Left forelimb (tissue), 1 donor: ENCODE measurements at places on chromosomes 3 and 15.

DNA sequence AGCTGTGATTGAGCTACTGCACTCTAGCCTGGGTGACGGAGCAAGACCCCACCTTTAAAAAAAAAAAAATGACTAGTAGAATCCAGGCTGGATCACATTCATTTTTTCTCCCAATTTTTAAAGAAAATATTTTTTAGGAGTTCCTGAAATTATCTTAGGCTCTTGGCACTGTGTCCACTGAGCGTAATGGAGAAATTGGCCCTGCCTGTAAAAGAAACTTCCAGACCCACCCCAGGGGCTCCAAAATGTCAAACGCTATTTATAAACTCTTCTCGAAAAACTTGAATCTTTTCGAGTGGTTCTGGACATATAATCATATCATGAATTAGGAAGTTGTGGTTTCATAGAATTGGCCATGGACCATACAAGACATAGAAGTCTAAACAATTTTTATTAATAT, 300.2 kb upstream of the RGMA start:
- DNase-seq: no peak

- no peak for DNase-seq
Observed at GRCh38 chr3:14649466-14649865, 2.1 kb upstream of the CCDC174 start.

DNA sequence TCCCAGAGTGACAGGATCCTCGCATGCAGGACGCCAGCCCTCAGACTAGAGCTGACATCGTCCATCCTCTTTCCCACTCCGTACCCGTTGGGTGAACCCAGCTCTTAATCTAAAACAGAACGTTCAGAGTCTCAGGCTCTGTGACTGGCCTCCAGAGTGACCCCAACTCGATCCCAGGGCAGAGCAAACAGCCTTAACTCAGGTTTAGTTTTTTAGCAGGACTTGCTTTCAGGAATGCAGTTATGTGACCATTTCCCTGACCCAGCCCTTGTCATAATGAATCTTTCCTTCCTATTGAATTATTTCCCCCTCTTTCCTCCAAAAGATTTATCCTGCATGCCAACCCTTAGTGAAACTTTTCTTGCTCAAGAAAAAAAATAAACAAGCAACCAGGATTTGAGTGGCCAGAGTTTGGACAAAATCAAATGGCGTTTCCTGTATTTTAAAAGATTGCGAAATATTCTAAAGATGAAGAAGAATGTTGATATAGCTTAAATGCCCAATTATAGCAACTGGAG, 47.8 kb upstream of the RARB start:
- DNase-seq: no peak

DNA sequence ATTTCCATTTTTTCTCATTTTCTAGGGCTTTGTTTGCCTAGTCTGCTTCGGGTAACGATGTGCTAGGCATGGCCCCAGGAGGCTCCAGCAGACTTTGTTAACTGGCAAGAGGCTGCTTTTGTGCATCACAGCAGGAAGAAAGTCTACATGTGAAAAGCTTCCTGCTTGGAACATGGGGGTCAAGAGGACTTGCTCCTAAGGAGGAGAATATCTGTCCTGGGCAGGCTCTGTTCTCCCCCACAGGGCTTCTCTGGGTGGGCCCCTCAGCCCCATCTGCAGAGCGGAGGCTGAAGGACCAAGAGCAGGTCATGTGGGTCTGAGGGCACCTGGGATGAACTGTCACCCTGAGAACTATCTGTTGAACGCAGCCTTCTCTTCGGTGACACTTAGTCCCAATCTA, 94.7 kb downstream of the CCNL1 start:
- DNase-seq: no peak

DNA sequence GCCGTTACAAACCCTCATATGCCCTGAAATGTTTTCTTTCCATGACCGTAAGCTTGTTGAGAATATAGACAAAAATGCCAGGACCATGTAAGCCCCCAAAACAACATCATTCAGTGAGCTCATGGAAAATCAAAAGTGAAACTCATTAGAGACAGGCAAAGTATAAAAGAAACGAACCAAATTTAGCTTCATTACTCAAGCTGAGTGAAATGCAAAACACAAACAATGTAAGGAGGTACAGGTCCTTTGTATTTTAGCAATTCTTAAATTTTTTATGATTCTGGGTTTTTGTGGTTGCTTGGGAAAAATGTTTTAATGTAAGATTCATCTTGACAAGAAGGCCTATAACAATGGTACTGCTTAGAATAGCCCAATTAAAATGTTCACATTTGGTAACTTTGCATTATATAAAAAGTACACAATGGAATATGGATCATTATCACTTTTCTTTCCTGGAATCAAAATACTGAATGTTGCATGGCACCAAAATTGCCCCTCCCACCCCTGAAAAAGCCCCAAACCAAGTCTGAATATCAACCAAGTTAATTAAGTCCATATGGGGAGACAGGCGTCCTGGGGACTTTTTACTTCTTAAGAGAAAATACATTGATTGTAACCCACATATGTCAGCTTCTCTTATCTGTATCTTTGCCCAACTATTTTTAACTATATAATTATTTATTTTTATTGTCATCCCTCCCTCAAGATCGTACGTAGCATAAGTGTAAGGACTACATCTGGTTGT, 247.7 kb upstream of the CDIN1 start:
- no peak for DNase-seq

GRCh38 chr3:183123891-183124290, 24.6 kb upstream of the MCCC1 start:
- DNase-seq: no peak

GRCh38 chr3:159803459-159803858, 185.2 kb upstream of the IL12A start:
- DNase-seq: no peak

DNA sequence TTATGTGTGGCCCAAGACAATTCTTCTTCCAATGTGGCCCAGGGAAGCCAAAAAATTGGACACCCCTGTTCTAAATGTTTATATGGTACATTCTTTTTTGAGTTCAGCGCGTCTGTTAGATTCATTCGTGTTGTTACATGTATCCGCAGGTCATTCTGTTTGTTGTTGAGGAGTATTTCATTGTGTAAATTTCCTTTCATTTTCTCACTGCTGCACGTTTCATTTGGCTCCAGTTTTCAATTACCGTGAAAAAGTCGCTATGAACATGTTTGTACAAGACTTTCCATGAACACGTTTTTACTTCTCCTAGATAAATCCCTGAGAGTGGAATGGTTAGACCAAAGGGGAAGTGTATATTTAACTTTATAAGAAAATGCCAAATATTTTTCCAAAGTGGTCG, 7.5 kb upstream of the OPA1 start:
- DNase-seq: no peak

DNA sequence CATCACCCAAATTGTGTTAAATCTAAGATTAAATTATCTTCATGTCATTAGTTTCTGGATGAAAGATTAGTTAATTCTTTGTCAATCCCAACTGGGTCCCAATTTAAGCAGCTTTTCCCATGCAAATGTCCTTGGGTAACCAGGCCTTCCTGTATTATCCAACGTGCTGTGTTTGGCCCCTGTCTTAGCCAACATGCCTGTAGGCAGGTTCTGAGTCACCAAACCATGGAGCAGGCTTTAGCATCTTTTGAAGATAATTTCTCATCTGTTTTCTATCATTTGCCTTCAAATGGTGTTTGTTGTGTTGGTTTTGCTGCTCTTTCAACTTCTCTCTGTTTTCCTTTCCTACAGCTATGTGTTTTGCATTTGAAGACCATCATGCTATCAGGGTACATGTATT, 216.2 kb downstream of the ITPR1 start:
- no peak for DNase-seq

- no peak for DNase-seq
Observed at GRCh38 chr3:53103397-53104296, 26.6 kb downstream of the RFT1 start.

GRCh38 chr3:9130345-9131305, 118.8 kb downstream of the SRGAP3 start:
- DNase-seq: no peak

GRCh38 chr3:169280010-169280585, 383.4 kb downstream of the MECOM start:
- no peak for DNase-seq

DNA sequence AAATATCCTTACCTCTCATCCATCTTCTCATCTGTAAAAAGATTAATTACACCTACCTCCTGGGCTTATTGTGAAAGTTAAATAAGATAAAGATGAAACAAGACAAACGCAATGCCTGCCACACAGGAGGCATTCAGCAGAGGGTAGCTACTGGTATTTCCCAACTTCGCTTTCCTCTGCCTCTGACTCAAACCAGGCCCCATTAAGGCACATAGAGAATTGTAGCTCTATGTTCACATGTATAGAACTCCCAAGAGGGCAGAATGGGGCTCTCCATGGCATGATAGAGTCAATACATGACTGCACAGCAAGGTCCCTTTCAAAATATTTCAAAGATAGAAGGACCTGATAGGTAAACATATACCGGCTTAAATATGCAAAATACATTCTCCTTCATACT, 1.4 kb downstream of the LYSMD2 start:
- DNase-seq: no peak

DNA sequence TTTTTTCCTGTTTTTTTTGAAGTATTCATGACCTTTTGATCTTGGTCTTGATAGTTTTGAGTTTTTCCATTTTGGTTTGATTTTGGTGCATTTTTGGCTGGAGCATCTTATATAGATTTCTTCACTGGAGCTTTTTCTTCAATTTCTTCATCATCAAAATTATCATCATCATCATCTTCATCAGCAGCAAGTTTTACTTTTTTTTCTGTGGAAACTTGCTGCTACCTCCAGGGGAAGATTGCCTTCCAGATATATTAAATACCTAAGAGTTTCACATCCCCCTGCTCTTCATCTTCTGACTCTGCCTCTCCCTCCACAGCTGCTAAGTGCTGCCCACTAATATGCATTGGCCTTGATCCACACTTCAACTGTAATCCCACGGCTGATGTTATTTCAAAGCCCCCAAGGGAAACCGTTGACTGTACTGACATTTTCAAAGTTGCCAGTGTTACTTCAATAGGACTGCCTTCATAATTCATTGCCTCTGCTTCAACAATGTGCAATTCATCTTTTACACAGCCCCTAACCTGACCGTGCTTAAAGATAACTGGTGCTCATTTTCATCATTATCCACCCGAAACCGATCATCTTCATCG, 151.7 kb downstream of the NR1D2 start:
- DNase-seq: no peak

DNA sequence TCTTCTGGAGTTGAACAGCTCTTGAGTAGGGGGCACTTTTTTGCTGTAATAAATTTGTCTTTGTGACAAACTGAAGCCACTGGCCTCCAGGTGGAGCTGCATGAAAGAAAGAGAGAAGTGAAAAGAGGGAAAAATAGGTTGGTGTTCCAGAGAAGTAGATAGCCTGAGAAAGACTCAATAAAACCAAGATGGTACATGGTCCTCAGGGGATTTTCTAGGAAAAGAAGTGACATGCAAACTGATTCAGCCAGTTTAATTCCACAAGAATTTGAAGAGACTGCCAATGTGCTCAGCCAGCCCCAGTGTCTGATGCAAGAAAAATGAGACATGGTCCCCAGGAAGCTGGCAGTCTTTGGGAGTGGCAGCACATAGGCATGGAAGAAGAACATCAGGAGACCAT, 152.7 kb downstream of the CD47 start:
- DNase-seq: no peak

DNA sequence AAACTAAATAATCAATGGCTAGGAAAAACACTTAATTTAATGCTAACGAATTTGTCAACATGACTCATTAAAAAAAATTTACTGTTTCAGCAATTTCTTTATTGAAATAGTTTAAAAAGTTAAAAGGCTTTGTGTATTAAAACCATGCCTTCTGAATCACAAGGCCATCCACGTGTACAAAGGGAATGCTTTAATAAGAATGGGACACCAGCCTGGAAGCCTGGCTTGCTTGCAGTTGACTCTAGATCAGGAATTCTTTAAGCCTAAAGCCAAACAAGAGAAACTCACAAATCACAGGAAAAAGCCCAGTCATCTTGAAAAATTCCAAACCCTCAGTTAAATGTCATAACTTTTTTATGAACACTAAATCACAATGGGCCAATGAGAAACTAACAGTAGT, 137.6 kb downstream of the PEAK1 start:
- DNase-seq: no peak

DNA sequence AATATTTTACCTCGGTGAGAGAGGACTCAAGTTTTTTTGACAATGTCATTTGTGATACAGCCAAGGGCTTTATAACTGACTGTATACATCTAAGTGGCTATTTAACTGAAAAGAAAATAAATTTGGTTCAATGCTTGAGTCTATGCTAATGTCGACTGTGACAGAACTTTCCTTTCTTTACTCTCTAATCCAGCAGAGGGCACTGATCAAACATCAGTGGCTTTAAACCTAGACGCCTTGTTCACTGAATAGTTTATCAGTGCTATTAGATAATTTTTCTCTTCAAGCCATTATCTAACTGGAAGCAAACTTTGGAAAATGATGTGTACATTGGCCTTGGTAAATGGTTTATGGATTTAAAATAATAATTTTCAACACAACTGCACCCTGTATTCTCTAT, 285.1 kb downstream of the CHL1 start:
- DNase-seq: no peak

- no peak for DNase-seq
Observed at GRCh38 chr3:16330351-16330750, 65.3 kb downstream of the OXNAD1 start.

GRCh38 chr3:76096036-76096435, 310.7 kb upstream of the ZNF717 start:
- no peak for DNase-seq

DNA sequence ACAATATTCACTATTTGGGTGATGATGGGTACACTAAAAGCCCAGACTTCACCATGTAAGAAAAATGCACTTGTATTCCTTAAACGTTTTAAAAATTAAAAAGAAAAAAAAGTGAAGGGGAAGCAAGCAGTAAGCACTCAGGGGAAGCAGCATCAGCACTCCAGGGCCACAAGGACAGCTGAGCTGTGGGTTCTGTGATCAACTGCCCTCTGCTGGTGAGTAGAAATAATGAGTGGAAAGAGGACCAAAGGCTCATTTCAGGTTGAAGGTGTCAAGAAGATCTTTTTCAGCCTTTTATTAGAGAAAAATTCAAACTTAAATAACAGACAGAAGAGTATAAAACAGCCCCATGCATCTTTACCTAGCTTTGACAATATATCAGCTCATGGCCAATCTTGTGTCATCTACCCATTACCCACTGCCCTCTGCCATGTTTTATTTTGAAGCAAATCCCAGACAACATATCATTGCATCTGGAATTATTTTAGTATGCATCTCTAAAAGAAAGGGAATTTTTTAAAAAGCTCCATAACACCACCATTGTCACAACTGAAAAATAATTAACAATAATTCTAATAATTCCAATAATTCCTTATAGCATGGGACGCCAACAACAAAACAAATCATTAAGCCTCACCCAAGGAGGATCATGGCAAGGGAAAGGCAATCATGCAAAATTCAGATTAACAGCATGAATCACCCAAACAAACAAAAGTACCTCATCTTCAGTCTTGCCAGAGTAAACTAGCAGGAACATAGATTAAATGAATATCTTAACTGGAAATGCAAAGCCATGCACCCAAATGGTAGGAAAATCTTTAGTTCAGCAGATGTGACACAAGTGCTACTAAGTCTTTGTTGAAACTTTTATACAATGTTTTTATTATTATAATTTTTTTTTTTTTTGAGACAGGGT, 42.5 kb downstream of the TAMM41 start:
- no peak for DNase-seq
